ENCODE measurements at places on chromosomes 5 and 9.

DNA sequence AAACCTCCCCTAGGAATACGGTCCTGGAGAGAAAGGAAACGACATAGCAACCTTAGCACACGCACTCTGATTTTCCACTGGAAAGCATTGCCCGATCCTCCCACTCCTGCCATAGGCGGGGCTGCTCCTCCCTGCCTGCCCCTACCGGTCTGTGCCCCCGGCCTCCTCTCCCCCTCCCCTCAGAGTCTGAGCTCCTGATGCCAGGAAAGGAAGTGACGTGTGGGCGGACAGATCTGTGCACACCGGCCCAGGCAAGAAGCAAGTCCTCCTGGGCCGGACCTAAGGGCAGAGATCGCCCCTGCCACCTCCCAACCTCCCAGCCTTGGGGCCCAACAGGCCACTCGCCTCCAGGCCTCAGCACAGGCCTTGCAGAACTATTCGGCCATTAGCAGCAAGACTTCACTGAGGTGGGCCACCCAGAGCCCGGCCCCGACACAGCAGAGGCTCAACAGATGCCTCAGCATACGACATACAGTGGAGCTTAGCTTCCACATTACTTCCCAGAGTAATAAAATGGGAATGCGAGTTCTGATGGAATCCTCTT is 7.2 kb downstream of the NINJ1 start:
- no peak for DNase-seq

- DNase-seq: no peak
These were observed at the start of gene ALDH1A1 for GRCh38 chr9:72952914-72953313. Gene ALDH1A1 (minus strand): TSS chr9:72953053. CDS start chr9:72953000, 53 bp downstream.

- no peak for DNase-seq
These were observed 337.1 kb downstream of the KIAA0825 start for GRCh38 chr5:94281236-94281801.

DNA sequence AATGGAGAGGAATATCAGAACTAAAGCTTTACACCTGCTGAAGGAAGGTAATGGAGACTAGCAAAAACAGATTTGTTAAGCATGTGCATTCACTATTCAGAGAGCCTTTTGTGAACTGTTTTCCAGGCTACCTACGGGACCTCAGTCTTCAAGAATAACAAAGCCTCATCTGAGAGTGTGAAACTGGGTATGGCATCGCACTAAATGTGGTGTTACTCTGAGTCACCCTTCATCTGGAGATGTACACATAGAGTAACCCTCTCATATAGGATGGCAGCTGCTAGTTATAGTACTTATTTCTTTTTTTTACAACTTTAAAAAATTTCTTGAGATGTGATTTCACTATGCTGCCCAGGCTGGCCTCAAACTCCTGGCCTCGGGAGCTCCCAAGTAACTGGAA is 306.8 kb downstream of the ZNF608 start:
- no peak for DNase-seq

GRCh38 chr5:32406650-32407049 is 37.9 kb downstream of the ZFR start:
- no peak for DNase-seq

- no peak for DNase-seq
These were observed 84.3 kb downstream of the NNT start for GRCh38 chr5:43687275-43687674.

GRCh38 chr5:160799184-160799583 is 52.8 kb downstream of the ATP10B start:
- no peak for DNase-seq

- DNase-seq: no peak
These were observed 32.3 kb downstream of the TGFBR1 start for GRCh38 chr9:99137225-99137624.

DNA sequence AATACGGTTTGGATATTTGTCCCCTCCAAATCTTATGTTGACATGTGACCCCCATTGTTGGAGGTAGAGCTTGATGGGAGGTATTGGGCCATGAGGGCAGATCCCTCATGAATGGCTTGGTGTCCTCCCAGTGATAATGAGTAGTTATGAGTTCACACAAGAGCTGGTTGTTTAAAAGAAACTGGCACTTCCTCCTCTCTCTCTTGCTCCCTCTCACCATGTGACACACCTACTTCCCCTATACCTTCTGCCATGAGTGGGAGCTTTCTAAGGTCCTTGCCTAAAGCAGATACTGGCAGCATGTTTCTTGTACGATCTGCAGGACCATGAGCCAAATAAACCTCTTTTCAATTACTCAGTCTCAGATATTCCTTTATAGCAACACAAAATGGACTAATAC is 132.0 kb downstream of the PIK3R1 start:
- no peak for DNase-seq

DNA sequence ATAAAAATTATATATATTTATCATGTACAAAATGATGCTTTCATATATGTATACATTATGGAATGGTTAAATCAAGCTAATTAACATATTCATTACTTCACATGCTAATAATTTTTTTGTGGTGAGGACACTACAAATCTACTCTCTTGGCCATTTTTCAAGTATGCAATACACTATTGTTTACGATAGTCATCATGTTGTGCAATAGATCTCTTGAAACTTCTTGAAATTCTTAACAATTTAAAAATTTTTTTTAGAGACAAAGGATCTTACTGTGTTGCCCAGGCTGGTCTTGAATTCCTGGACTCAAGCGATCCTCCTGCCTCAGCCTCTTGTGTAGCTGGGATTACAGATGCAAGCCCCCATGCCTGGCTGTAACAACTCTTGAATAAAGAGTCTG is 45.2 kb upstream of the SHOC1 start:
- no peak for DNase-seq

GRCh38 chr5:14574891-14575508 is 6.6 kb upstream of the OTULINL start:
- no peak for DNase-seq

GRCh38 chr5:34490506-34491250 is 165.4 kb upstream of the RAI14 start:
- no peak for DNase-seq

DNA sequence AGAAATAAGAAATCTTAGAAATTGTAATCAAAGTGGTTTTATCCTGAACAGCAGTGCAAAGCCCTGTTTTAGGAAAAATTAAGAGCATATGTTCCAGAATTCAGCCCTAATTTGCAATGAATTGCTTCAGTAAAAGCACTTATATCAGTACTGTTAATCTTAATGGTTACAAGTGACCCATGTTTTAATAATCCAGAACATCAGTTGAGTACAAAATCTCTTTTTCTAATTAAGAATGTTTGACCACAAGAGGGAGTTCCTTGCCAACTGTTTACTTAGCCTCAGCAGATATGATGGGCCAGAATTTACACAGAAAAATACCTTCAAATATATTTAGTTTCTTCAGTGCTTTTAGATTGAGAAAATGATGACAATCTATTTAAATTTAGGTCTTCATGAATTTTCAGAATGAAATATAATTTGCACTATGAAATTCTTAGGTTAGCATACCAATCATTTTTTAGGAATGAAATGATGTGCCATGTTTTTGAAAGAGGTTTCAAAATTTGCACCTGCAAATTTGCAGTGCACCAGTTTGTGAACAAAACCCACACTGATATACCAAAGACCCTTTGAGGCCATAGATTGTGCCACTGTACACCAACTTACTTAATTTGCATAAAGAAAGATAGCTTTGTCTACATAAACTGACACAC is 926.3 kb upstream of the ARRDC3 start:
- peak; percentile 29 for DNase-seq

DNA sequence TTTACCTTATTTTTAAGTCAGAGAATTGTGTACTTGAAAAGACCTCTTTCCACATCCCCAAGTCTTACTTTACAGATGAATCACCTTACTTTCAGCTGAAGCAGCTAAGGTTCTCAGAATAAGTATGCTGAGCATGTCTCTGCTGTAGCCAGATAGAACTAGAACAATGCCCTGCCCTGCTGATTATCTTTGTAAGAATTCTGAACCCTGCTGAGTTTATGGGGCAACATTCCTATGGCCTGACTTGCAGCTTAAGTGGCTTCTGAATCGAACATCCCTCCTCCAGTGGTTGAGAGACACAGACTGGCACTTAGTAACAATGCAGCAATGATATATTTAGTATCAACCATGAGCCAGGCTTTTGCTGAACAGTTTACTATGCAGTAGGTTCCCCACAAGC is 592.0 kb upstream of the WWC1 start:
- peak; percentile 94 for DNase-seq

DNA sequence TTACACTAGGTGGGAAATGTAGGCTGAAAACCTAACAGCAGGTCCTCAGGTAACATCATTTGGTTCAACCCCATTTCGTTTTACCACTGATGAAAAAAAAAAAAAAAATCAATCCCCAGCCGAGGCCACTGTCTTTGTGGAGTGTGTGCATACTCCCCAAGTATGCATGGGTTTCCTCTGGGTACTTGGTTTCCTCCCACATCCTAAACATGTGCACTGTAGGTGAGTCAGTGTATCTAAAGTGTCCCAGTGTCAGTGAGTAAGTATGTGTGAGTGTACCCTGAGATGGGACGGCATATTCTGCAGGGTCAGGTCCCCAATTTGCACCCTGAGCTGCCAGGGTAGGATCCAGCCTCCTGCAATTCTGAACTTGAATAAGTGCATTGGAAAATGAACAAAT is 966.5 kb upstream of the DMAC1 start:
- no peak for DNase-seq

Data from HFF-Myc (cell line).